ENCODE measurements at places on chromosomes 6 and 20.

DNA sequence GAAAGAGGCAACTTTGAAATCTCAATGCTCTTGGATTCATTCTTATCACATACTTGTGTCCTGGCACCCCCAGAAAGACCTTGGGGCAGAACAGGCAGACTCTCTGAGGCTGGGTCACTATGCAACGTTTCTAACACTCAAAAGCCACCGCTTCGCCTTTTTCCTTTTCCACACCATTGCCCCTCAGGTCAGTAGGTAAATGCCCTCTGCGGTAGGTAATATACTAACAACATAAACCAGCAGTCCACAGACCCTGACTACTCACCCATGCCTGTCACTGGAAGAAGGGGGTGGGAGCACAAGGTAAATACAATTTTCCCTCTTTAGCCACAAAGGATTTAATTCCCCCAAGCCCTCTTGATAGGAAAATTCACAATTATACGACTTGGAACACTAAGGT is 6.5 kb upstream of the SPTLC3 start:
- no peak for DNase-seq

DNA sequence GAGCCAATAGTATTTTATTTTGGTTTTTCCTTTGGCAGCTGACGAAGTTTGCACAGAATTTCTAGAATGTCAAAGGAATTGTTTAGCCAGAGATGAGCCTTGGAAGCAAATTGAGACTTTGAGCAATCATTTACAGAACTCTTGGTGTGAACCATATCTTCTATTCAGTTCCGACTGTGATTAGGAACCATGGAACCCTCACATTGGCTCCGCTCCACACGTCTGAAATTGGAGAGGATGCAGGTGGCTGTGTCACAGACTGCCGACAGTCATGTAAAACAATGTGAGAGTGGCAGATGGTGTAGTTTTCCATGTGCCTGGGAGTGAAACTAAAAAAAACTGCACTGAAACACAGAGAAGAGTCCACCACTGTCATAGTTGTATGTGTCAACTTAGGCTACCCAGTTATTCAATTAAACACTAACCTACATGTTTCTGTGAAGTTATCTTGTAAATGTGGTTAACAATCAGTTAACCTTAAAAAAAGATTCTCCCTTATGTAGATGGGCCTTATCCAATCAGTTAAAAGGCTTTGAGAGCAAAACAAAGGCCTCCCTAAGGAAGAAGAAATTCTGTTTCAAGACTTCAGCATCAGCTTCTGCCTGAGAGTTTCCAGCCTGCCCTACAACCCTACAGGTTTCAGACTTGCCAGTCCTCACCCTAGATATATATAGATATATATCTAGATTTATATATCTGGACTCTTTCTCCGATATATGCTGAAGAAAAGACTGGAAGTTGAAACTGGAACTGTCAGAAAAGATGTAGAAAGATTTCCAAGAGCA is 3.3 kb upstream of the HMGN4 start:
- DNase-seq: no peak

DNA sequence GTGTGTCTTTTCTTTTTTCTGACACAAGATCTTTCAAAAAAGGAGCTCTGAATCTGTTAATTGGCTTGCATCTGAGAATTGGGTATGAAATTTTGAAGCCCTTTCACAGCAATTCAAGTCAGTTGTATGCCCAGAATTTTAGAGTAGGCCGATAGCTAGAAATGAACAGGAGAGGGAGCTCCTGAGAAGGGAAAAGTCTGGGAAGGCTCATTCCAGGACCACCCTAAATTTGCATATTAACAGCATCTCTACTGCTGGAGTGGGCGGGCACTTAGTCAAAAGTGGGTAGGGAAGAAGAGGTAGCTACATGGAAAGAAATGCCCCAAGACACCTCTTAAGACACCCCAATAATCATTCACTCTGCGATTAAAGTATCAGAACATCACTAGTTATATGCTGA is 928.3 kb downstream of the TBC1D32 start:
- DNase-seq: no peak

- DNase-seq: no peak
These were observed 110.5 kb downstream of the ANKRD60 start for GRCh38 chr20:58117944-58118343.

DNA sequence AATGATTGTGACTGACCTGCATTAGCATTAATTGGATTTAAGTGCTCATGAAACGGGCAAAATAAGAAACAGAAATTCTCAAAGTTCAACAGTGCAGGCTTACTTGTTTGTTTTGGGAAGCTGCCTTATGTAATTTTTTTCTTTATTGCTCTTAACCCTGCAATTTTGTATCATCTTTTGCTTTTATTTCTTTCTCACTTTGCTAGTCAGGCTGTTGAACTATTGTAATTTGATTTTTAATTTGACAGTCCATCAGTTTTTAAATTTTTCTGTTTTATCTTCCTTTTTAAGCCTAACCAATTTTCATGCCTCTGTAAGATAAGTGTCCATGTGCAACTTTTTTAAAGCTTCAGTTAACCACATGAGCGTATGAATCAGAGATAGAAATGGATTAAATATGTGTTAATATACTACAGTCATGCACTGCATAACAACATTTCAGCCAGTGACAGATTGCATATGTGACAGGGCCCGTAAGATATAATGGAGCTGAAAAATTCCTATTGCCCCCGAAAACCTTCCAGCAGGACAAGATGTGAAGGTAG is 44.6 kb downstream of the PEX7 start:
- no peak for DNase-seq
